SHP77 treated with DMSO at 0.1 percent for 48 hours (cell line): ENCODE measurements at places on chromosomes 2 and 18.

GRCh38 chr2:72438364-72438763 is 290.7 kb upstream of the CYP26B1 start:
- no peak for DNase-seq

DNA sequence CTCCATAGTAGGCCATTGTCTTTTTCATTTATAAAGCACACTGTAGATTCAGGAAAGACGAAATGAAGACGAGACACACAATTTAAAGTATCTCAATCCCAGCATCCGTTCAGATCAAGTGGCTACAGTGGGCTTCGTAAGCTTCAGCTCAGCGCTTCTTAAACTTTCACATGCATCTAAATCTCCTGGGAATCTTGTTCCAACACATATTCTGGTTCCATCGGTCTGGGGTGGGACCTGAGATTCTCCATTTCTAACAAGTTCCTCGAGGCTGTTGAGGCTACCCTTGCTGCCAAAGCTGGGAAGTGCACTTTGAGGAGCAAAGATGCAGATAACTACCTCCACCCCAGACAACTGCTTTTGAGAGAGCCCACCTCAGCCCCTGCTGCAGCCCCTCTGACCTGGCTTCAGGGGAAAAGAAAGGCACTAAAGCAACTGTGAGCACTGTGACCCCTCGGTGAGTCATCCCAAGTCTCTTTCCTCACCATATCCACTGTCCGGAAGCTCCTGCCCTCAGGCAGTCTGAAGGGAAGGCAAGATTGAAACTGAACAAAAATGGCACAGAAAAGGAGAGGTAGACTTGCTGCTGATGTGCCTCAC is 201.1 kb upstream of the FBXO11 start:
- DNase-seq: no peak

- DNase-seq: no peak
Measured at GRCh38 chr2:62471816-62472215, 34.2 kb downstream of the TMEM17 start.

- peak; percentile 92 for DNase-seq
Measured at GRCh38 chr2:27050281-27050995, 1.0 kb upstream of the AGBL5 start.
